ENCODE measurements at places on chromosomes 12 and 14.

GRCh38 chr14:45120096-45120495 is 14.2 kb downstream of the FKBP3 start:
- DNase-seq = no peak

DNA sequence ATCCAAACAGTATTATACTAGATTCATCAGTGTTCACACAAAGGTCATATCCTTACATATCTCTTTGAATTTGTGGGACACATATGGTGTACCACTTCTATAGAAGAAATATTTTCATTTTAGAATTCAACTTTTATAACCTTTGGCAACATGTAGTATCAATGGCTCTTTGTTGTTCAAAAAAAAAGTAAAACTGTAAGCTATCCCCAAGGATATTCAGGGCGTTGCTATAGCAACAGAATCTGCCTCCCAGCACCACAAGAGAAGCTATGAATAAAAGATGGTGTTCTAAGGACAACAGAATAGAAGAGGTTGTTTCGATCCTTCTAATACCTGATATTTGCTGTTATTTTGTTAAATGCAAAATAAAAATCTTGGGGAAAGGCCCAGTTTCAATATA is 139.3 kb downstream of the BRMS1L start:
- DNase-seq = peak; percentile 32

DNA sequence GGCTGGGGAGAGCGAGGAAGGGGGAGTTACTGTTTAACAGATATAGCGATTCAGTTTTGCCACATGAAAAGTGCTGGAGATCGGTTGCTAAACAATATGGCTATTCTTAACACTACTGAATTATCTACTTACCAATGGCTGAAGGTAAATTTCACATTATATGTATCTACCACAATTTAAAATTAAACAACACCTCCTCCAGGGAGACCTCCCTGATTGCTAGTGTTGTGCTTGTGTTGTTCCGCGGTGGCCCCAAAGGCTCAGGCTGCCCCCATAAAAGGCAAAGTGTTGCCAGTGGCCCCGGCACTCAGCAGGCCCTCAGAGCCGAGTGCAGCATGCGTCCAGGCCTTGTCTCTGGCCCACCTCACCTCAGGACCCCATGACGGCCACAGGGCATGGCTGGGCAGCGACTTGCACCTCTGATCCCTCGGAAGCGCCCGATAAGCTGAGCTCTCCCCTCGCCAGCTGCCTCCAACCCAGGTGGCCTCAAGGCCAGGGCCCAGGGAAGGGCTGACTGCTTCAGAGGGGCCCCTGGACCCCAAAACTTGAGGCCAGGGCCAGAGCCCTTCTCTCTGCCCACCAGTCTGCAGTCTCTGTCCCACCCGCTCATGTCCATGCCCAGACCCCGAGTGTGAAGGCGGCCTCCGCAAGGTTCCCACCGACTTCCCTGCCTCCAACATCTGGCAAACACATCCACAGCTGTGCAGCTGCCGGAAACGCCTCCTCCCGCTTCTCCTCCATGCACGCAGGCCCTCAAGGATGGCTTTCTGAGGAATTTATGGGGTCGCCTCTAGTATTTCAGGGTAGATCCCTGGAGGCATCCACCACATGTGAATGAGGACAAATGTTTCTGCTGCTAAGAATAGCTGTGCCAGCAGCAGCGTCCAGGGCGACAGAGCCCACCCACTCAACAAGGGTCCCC is 60.0 kb downstream of the NCOR2 start:
- DNase-seq = no peak

DNA sequence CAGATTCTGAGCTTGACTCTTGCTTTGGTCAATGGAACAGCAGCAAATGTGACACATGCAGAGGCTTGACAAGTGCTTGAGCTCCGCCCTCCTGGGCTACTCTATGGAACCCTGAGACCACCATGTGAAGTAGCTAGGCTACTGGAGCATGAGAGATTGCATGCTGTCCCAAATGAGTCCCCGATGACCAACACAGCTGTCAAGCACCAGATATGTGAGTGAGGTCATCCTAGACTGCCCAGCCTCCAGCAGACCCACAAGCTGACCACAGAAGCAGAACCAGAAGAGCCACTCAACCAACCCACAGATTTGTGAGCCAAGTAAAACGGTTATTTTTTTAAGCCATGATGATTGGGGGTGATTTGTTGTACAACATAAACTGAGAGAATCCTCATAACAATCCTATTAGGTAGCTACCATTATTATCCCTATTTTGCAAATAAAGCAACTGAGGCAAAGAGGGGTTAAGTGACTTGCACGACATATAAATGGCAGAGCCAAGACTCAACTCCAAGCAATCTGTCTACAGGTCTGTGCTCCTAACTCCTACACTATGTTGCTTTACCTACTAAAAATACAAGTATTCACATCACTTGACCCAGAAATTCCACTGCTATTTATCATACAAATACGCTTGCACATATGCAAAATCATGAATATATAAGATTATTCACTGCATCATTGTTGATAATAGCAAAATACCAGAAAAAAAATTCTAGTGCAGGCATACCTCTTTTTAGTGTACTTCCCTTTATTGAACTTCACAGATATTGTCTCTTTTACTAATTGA is 136.2 kb downstream of the NDUFA12 start:
- DNase-seq = no peak

- DNase-seq = no peak
Observed at GRCh38 chr14:39680777-39681176, 248.5 kb upstream of the FBXO33 start.

GRCh38 chr14:68780358-68781160 is 12.3 kb downstream of the ZFP36L1 start:
- no peak for DNase-seq

- DNase-seq = no peak
Observed at GRCh38 chr12:1504304-1504894, 90.0 kb downstream of the FBXL14 start.

DNA sequence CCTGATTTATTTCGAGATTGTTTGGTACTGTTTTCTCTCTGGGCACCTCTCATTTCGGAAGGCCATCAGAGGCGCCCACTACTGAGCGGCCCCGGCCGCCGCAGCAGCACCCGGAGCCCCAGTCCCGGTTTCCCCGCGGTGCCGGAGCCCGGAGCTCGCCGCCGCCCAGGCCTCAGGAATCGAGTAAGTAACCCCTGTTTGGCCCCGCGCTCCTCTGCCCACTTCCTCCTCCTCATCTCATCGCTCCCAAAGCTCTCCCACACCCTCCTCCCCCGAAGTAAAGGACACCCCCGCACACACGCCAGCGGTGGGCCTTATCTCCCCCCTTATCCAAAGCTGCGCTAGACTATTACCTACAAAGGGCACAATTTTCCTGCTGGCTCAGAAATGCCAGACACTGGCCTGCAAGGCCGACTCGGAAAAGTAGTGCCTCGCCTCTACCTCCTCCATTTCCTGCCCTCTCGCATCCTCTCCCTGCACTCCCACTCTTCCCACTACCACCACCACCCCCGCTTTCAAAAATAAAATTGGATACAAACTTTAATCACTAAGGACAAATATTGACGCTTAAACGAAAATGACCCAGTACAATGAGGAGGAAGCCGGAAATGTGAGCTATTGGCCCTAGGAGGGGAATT is 637 bp upstream of the FOXG1 start:
- DNase-seq = no peak

- no peak for DNase-seq
Observed at GRCh38 chr12:96195845-96196451, 1.8 kb downstream of the ELK3 start.

- no peak for DNase-seq
Observed at GRCh38 chr14:23895480-23895879, 58.1 kb upstream of the DHRS4 start.

GRCh38 chr12:15702276-15702675 is 86.9 kb downstream of the EPS8 start:
- DNase-seq = no peak

GRCh38 chr14:35229084-35229791 is 62.9 kb upstream of the PSMA6 start:
- peak; percentile 18 for DNase-seq

GRCh38 chr14:94126800-94127199 is 2.6 kb downstream of the IFI27L2 start:
- DNase-seq = no peak

DNA sequence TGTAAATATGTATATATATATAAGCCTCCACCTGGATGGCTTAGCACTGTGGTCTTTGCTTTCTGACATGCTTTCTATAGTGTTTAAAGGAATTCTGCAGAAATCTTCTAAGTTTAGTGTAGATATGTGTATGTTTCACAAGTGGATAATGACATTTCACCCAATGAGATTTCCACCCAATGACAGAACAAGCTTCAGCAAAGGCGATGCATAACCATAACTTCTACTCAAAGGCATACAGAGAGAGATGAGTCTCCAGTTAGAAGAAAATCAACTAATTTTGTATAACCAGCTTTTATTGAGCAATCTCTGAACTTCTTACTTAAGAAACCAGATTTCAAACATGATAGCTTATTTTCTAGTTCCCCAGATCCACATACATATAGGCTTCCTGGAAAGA is 134.0 kb downstream of the DYRK2 start:
- no peak for DNase-seq

- peak; percentile 46 for DNase-seq
Observed at GRCh38 chr14:96265383-96266095, 9.5 kb downstream of the BDKRB1 start.

DNA sequence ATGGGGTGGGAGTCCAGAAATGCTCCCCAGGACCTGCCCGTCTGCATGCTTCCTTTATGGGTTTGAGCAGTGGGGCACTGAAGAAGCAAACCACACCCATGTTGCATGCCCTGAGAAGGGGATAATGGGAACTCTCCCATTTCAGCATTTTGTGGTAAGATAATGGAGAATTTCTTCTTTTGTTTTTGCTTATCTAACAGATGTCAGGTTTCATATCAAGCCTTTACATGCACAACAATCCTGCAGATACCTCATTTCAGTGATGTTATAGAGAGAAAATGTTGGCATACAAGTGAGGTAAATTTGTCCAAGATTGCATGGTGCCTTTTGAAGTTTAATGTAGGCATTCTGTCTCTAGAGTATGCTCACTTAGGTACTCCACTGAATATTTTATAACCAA is 177.0 kb downstream of the ALX1 start:
- no peak for DNase-seq

GRCh38 chr12:6285063-6285477 is 25.4 kb upstream of the PLEKHG6 start:
- peak; percentile 46 for DNase-seq

- no peak for DNase-seq
Observed at GRCh38 chr14:94571950-94572349, 9.3 kb upstream of the SERPINA5 start.

DNA sequence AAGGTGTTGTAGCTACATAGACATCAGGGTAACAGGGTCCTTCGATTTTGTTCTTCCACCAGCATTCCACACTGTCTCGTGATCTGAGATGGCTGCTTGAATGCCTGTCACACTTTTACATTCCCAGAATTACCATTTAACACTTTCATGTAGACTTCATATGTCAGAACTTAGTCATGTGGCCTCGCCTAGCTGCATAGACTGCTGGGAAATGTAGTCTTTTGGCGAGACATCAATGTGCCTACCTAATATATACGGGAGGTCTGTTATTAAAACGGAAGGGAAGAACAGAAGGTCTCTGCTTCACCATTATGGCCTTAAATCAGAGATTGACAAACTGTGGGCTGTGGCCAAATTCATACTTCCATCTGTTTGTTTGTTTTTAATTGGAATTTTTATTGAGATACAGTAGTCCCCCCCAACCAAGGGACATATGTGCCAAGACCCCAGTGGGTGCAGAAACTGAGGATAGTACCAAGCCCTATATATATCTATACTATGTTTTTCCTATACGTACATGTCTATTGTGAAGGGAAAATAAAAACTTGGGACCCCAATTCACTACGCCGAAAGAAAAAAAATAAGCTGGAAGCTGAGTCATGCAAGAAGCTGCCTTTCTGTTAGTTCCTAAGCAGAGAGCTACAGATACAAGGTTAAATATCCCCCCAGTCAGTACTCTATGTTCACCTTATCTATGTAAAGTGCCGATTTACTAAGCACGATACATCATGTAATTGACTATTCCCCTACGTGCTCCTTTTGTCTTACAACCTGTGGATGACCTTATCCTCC is 11.3 kb upstream of the HRK start:
- no peak for DNase-seq

GRCh38 chr14:22994762-22995275 is 12.5 kb upstream of the AJUBA start:
- peak; percentile 45 for DNase-seq

- no peak for DNase-seq
Observed at GRCh38 chr12:9651265-9651729, 18.2 kb upstream of the CLEC2D start.

DNA sequence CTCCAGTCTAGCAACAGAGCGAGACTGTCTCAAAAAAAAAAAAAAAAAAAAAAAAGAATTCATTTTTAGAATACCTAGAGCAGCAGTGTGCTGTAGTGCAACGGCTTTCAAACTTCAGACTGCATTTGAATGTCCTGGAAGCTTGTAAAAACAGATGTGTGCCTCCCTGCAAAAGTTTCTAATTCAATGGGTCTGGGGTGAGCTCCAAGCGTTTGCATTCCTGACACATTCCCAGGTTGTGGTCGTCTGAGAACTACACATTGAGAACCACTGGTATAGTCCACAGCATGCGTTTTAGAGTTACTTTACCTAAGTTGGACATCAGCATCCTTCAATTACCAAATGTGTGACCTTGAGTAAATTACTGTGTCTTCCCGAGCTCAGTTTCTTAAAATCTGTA is 816.8 kb downstream of the NRXN3 start:
- no peak for DNase-seq

Measured in NCI-H1092 treated with DMSO at 0.1 percent for 48 hours (cell line).